ENCODE measurements at places on chromosomes 1 and 21.
A peak's percentile ranks its signal among the peaks of the same experiment; 100 is the strongest.

DNA sequence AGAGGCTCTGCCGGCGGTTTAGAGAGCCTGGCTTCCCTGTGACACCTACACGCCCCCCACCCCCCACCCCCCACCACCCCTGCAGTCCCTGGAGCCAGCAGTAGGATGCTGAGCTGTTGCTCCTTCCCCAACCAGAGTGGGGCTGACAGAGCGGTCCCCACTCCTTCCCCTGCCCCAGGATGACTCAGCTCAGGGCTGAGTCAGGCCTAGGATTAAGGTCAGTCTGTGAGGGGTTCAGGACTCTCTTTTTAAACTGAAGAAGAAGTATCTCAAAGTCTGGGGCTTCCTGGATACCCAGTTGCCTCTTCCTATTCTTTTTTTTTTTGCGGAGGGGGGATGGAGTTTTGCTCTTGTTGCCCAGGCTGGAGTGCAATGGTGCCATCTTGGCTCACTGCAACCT is 19.1 kb downstream of the DMBX1 start:
- no peak for DNase-seq

DNA sequence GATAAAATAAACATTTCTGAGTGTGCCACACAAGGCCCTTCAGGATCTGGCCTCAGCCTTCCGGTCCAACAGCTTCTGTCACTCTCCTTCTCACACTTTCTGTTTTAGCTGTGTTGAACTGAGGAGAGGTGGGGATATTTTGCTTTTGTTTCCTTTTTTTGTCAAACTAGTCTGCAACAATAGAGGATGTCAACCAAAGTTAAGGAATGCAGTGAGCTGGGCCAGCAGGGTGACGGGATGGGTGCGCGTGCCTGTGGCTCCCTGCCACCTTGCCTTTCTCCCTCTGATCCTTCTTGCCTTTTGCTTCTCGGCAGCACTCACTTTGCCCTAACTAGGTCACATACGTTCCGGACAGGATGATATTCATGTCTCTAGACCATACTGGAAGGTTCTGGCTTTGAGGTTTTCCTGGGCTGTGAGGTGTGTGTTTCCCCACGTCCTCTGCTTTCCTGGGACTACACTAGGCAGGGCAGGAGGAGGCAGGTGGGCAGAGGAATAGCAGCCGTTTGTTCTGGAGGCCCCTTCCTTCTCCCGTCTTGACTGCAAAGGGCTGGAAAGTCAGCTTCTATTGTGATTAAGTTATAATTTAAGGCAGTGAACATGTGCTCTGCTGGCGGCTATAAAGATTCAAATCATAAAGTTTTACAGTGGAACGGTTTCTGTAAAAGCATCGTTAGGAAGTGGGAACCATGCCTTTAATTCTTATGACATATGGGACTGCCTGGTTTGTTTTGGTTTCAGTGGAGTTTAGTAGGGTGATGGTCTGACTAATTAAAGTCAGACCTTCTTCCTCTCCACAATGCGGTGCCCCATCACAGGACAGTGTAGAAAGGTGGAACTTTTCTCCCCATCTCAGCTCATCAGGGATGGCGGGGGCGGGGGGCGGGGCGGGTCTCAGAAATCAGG is 67.8 kb downstream of the RNF220 start:
- no peak for DNase-seq

GRCh38 chr1:115156826-115157468 is 67.6 kb upstream of the TSPAN2 start:
- no peak for DNase-seq

- DNase-seq = peak; percentile 48
Observed at GRCh38 chr1:24898909-24899439, 31.1 kb downstream of the RUNX3 start.
